ENCODE measurements at places on chromosomes 6 and 20.

DNA sequence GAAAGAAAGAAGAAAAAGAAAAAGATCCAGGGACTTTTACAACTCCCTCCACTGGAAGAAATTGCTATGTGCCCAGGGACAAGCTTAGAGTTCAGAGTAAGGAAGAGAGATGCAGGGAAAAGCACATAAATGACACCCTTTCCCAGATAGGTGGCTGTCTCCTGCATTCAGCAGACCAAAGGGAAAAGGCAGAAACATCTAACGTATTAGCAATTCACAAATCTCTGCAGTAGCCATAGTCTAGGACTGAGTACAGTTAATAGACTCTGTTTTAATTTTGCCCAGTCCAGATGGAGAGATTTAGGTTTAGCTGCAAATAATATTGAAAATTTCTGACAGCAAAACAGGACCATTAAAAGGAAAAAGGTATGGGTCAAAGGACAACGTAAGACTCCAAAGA is 71.3 kb upstream of the TNFRSF21 start:
- no peak for DNase-seq

DNA sequence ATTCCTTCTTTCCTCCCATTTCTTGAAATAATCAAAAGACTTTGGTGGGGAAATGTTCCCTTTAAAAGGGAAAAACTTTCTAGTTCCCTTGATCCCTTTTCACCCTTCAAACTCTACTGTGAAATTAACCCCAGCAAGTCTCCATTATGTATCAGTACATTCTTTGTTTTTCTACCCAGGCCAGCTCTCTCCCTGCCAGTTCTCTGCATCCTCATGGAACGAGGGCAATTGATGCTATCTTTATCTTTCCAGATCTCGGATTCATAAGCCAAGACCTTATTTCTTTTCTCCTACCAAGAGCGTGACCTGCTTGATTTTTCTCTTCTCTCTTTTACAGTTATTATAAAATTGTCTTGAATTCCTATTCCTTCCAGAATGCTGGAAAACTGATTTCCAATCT is 75.8 kb downstream of the ADGRB3 start:
- no peak for DNase-seq

DNA sequence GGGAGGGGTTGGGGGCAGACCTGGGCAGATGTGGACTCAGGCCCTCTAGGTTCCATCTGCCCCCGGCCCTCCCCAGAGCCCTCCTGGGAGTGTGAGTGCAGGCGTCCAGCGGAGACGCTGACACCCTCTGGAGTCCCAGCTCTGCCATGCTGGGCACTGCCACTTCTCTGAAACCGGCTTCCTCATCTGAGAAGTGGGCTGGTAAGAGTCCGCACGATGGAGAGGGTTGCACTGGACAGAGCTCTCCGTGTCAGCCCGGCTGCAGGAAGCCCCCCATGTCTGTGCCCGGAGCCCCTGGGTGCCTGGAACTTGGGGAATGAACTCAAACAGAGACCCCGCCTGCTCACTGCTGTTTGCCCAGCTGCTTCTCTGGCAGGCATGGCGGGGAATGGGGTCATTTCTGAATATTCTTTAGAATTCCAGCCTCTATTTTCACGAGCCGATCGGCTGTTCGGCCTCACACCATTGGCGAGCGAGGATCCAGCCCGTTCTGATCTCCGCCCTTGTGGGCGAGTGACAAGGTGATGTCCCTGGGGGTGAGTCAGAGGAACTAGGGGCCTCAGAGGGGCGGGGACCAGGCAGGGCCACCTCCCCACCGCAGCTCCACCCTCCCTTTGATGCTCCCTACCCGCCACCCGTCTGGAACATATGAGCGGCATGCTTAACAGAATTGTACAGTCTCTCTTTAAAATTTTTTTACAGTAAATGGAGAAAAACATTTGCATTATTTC is 47.8 kb upstream of the GATA5 start:
- no peak for DNase-seq

- peak; percentile 33 for DNase-seq
These were observed 811.0 kb upstream of the GJE1 start for GRCh38 chr6:141321493-141322347.

DNA sequence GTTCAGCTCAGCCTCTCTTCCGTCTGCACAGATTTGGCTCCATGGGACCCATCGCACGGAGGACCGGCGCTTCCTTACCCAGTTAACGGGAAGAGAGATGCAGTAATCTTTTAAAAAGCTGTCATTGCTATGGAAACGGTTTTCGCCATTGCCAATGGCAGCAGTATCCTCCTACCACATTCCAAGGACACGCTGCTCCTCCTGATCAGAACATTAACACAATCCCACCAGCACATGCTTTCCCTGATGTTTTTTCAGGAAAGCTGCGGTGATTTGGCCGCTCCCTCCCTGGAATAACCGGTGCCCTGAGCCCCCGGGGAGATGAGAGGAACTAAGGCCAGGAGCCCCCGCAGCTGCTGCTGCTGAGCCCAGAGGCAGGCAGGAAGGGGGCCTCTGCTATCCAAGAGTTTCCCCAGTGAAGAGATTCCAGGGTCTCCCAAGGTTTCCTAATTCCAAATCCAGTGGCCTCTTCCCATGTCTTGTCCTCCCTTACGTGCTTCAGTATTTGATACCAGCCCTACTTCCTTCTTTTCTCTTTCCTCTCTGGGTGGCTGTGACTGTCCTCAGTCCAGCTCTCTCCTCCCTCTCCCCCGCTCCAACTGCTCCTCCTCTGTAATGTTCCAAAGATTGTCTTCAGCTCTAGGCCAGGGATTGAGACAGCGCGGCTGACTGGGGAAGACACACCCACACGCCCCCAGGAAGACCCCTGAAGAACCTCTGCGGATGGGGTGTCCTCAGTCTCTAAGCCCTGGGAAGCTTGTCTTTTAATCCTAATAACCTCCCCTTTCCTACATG is 2.6 kb downstream of the BNIP5 start:
- no peak for DNase-seq

DNA sequence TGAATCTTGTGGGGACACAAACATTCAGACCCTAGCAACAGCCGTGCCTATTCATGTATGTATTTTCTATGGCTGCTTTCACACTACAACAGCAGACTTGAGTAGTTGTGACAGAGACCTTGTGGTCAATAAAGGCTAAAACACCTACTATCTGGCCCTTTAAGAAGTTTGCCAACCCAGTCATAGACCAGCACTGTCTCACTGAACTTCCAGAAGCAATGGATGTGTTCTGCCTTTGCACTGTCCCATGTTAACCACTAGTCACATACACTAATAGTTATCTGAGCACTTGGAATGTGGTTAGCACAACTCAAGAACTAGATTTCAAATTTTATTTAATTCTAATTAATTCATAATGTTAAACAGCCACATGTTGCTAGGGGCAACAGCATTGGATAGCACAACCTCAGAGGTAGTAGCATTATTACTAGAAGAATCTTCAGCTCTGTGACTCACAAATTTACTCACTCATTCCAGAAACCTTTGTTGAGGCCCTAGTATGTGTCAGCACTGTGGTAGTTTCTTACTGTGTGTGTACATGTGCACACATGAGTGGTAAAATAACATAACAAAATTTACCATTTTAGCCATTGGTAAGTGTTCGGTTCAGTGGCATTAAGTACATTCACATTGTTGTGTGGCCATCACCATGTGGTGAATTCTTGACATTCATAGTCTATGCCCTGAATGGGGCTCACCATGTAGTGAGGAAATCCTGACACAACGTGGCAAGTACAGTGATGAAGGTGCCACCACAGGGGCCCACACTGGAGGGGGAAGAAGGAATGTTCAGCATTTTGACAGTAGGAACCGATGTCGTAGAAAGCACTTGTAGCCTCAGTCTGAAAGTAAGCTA is 107.3 kb downstream of the CEP57L1 start:
- no peak for DNase-seq

- DNase-seq, result no peak
These were observed 710 bp downstream of the DYNLT1 start for GRCh38 chr6:158643836-158644230.

DNA sequence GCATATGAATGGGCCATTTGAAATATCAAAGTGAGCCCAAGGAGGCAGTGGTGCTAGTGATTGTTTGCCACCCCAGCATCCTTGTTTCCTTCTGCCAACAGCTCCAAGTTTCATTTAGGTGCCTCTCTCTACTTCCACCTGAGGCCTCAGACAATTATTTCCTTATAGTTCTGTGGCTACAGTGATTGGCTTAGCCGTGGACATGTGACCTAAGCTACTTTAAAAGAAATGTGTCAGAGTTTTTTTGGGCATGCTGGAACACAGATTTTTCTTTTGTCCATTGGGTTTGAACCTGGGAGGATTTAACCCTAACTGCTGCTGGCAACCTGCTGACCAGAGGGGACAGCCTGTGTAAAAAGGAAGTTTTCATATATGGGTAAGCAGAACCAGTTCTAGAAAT is 319.4 kb downstream of the CD109 start:
- no peak for DNase-seq

- no peak for DNase-seq
These were observed 35.7 kb upstream of the CCDC167 start for GRCh38 chr6:37535428-37535758.

GRCh38 chr6:134172020-134172705 is 119.7 kb upstream of the SLC2A12 start:
- DNase-seq, result no peak

DNA sequence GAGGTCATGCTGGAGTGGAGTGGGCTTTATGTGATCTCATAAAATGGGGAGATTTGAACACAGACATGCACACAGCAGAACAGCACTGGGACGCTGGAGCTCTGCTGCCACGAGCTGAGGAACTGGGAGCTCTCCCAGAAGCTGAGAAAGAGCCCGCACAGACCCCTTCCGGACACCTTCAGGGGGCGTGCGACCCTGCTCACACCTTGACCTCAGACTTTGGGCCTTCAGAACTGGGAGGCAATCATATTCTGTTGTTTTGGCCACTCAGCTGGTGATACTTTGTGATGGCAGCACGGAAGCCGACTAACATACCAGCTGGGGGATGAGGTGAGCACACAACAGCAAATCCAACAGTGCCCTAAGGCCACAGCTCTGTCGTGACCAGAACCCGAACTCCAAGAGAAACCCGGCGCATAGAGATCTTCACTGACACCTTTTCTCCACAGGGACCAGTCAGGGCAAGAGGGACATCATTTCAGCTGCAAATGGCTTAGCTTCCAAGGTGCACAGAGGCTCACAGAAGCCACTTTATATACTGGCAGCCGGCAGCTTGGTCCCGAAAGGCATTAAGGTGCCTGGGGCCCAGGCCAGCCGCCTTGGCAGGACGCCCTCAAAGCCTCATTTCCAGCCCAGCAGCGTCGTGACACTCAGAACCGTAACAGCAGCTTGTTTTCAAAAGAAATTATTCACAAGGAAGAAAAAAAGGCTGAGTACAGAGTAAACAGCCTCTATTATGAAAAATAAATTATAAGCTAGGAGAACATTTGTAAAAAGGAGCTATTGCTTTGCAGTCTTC is 89.3 kb downstream of the RNASET2 start:
- no peak for DNase-seq

DNA sequence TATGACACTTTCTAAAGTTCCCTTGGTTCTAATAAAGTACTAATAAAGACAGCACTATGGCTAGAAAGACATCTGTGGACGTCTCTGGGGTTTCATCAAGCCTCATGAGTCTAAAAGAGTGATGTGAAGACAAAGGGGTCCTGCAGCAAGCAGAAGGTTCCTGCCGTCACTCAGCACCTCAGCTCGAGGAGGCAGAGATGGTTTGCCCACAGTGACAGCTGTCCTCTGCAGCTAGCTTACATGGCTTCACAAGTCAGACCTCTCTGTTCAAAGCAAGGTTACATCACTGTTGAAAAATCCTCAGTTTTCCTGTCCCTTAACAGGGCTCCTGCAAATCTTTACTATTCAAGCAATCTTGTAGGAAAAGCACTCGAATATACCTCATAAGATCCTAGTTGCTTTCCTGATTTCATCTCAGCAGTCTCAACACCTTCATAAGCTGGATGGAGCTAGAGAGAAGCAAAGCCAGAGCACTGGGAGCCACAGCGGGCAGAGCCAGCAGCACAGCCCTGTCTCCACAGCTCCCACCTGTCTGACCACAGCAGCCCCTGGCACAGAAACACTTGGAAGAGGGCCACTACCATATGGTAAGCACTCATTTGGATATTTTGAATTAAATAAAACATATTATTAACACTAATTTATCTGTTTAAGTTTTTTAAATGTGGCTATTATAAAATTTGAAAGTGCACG is 202.3 kb downstream of the GMDS start:
- DNase-seq, result no peak

- no peak for DNase-seq
These were observed 12.9 kb upstream of the FAM210B start for GRCh38 chr20:56345911-56346310.

- DNase-seq, result peak; percentile 26
These were observed 227.5 kb upstream of the MYLIP start for GRCh38 chr6:15901141-15902115.

DNA sequence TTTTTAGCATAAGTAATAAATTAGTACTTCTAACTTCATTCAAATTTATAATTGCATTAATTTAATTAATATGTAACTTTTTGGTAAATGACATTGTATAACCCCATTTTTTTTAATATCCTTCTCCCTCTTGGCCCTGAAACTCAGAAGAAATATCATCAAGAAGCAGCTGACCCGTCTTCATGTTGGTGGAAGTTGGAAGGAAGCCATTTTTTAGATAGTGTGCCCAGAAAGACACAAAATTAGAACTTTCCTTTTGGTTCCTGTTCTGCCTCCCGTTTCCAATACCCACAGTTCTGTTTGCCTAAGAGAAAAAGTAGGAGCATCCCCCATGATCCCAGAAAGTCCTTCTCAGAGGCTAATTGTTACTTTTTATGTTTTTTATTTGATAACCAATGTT is 65.5 kb downstream of the PLCB4 start:
- no peak for DNase-seq

- no peak for DNase-seq
These were observed 115.4 kb downstream of the ISM1 start for GRCh38 chr20:13336308-13337089.

GRCh38 chr20:33679758-33680485 is 5.7 kb upstream of the NECAB3 start:
- DNase-seq, result no peak

GRCh38 chr6:10852361-10852960 is 14.1 kb upstream of the MAK start:
- no peak for DNase-seq

- no peak for DNase-seq
These were observed 526.6 kb upstream of the ARID1B start for GRCh38 chr6:156250593-156250992.

- no peak for DNase-seq
These were observed 4.5 kb downstream of the DLL1 start for GRCh38 chr6:170286246-170286933.

DNA sequence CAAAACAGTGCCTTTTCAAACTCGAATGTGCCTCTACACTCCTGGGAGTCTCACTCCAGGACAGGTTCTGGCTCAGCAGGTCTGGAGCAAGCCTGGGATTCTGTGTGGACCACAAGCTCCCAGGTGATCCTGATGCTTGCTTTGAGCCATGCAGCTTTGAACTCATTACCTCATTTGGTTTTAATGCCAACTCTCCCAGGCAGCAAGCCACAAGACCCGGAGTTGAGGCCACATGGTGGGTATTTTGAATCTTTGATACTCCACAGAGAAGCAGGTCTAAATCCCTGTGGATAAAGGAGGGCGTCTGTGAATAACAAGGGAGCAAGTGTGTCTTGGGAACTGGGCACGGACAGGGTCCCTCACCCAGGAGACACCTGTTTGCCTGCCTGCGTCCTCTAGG is 205.4 kb upstream of the CST7 start:
- DNase-seq, result no peak

- DNase-seq, result no peak
These were observed 52.6 kb upstream of the PDE7B start for GRCh38 chr6:135798751-135799515.

Data from mesenchymal stem cell (in vitro differentiated cells and primary cell).